ENCODE measurements at places on chromosomes 7 and 10.

- no peak for DNase-seq
These were observed 26.4 kb downstream of the AP5Z1 start for GRCh38 chr7:4801839-4802231.

DNA sequence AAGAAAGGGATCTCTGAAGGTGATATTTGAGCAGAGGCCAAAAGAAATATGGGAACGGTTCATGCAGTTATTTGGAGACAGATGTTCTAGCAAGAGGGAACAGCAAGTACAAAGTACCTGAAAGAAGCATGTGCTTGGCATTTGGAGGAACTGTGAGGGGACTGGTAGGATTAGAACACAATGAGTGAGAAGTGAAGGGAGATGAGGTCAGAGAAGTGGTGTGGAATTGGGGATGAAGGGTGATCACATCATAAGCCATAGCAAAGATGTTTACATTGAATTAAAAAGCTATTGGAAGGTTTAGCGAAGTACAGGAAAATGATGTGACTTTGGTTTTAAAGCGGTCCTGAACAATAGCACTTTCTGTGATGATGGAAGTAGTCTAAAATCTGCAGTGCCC is 402.4 kb upstream of the LRGUK start:
- DNase-seq = no peak

GRCh38 chr7:38373155-38373554 is 99.7 kb upstream of the TARP start:
- no peak for DNase-seq

GRCh38 chr7:47543714-47544113 is 38.2 kb downstream of the TNS3 start:
- no peak for DNase-seq

- DNase-seq = no peak
These were observed 60.2 kb downstream of the PRKAG2 start for GRCh38 chr7:151816562-151817314.

GRCh38 chr10:59229441-59229840 is 53.0 kb downstream of the PHYHIPL start:
- no peak for DNase-seq

DNA sequence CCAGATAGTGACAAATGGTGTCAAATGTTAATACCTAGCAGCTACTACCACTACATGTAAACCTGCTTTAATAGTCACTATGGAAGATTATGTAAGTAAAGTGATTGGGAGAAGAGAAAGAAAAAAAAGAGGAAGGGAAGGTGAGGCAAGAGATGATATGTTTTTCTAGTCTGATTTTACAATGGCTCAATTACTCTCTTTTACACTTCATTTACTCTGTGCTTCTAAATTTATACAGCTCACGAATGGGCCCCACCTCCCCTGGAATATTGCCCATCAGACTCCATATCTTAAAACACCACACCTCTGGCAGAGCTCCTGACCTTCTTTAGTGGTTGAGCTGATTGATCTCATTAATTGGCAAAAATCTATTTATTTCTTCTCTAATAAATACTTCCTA is 28.0 kb upstream of the IKZF1 start:
- peak; percentile 64 for DNase-seq

- DNase-seq = no peak
These were observed 81.7 kb downstream of the KMT2C start for GRCh38 chr7:152354061-152354460.

DNA sequence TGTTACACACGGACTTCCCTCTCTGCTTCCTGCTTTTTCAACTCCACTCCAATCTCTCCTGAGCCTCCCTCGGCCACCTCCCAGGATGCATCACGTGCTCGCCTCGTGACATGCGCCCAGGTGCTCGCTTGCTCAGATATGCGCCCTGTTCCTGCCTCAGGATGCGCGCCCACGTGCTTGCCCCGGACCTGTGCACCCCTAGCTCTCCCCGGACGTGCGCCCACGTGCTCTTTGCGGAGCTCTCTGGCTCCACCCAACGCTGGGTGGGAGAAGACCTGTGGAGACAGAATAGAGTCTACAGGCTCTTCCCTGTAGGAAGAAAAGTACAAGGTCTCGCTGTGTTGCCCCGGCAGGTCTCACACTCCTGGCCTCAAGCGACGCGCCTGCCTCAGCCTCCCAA is 23.1 kb downstream of the PARD3 start:
- no peak for DNase-seq

DNA sequence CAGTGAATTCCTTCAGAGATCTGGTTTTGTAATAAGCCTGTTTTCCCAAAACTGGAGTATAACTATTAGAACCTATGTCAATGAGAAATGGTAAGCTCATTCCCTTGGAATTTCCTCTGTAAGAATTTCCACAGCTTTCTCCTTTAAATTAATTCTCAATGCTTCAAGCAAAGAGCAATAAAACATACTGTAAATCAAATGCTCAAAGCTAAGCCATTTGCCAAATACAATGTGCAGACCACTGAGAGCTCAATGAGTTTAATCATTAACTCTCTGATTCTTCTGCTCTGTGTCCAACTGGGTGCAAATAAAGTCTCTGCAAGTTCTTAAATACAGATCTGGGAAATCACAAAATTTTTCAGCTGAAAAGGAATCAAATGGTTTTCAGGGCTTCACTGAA is 227.6 kb upstream of the IMMP2L start:
- DNase-seq = no peak

DNA sequence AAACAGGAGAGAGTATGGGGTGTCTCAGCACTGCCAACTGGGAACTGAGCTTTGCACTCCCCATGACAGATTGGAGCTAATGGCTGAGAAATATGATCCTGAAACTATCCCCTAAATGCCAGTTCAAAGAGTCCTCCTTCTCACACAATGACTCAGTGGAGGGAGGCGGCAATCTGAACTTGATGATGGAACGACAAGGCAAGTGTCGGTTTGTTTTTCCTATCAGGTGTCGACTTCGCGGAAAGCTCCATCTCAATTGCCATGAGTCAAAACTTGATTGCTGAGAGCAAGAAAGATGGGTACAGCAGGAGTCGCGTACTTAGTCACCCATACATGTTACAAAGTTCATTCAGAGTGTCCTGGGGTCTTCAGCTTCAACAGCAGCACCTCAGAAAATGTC is 52.5 kb downstream of the NPY start:
- no peak for DNase-seq

- DNase-seq = no peak
These were observed 22.8 kb downstream of the MAD1L1 start for GRCh38 chr7:2209961-2210323.

DNA sequence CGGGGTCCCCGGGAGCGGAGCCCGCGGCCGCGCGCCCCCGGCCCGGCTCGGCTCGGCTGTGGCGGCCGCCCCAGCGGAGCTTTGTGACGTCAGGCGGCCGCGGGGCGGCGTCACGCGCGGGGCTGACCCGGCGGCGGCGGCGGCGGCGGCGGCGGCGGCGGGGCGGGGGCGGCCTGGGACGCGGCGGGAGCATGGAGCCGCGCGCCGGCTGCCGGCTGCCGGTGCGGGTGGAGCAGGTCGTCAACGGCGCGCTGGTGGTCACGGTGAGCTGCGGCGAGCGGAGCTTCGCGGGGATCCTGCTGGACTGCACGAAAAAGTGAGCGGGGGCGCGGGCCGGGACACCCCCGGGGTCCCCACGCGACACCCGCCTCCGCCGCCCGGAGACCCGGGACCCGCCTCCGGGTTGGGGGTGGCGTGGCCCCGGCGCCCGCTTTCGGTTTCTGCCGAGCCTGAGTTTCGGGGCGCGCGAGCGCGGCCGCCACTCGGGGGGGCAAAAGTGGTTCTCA is at the start of gene PWWP2B:
Gene PWWP2B, plus strand, starts transcription at position 165 of the 506 bp plus-strand sequence. Its CDS starts 27 bp downstream, at position 192.
- DNase-seq = no peak

DNA sequence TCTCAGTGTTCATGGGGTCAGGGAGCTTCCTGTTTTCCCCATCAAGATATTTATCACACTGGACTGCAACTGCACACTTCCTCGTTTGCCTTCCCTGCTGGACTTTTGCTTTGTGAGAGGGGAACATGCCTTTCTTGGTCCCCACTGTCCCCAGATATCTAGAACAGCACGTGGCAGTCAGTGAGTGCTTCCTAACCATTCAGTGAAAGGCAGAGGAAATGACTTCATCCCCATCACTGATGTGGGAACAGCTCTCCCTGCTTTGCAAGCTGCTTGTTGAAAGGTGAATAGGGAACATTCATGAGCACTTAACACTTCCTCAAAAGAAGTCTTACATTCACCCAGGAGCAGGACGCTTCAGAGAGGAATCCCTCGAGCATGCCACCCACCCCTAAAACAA is 135.4 kb downstream of the MYOF start:
- DNase-seq = no peak

GRCh38 chr10:8056378-8056777 is 1.9 kb downstream of the GATA3 start:
- DNase-seq = no peak

- no peak for DNase-seq
These were observed 16.3 kb downstream of the WASL start for GRCh38 chr7:123732413-123733091.

GRCh38 chr7:50335795-50336754 is 31.6 kb downstream of the IKZF1 start:
- peak; percentile 54 for DNase-seq

- DNase-seq = no peak
These were observed 219.1 kb upstream of the KLF6 start for GRCh38 chr10:4004144-4004543.

- DNase-seq = no peak
These were observed 350.9 kb downstream of the RNLS start for GRCh38 chr10:88232029-88232895.

DNA sequence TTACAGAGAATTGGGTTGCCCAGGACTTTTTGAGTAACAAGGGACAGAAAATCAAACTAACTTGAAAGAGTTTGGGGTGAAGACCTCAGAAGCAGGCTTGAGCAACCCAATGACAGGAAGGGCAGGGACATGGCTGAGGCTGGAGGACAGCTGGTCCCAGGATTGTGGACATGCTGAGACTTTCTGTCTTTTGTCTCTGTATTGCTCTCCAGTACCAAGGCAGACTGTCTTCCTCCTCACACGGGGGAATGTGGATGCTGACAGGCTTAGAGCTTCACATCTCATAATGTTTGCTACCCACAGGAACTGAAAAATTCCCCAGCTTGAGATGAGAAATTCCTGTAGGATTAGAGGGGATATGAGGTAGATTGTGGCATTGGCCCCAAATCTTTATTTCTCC is 229.6 kb downstream of the PHF14 start:
- no peak for DNase-seq

- DNase-seq = no peak
These were observed 342.3 kb upstream of the BMPER start for GRCh38 chr7:33562996-33563395.

DNA sequence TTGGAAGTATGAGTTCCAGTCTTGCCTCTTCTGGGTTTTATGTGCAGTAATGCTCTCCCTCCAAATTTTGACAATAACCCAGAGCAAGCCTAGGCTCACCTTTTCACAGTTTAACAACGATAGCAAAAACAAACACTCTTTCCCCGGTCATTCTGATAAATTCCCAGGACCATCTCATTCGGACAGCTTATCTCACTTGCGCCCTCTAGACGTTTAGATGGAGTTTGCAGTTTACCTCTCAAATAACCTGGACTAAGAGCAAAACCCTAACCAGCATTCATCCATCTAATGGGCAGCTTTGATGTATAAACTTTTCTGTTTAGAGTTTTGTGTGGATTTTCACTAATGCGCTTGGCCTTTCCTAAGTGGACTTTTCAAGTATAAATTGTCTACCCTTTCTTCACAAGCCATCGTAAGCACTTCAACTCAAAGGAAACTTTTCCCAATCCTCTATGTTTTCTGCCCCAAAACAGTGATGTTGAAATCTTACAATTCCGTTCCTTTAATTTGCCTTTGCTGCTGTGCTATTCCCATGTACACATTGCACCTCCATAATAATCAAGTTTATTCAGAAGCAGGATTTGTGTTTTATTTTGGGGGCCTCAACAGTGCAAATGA is 114.9 kb downstream of the HDAC9 start:
- no peak for DNase-seq

- no peak for DNase-seq
These were observed 239.1 kb downstream of the PHF14 start for GRCh38 chr7:11212816-11213215.

DNA sequence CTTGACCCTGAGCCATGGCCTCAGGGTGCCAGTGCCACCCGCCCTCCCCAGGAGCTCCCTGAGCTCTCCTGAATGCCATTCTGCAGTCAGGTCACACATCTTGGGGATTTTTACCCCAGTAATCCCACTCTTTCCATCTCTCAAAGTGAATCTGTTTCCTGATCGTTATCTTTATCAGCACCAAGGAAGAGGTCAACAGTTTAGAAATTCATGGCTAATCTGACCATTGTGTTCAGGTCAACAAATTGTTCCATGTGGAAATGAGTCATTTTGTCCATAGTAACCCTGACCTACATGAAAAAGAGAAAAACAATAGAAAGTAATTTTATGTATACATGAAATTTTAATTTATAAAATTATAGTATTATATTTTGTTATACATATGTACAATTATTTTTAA is 28.8 kb upstream of the ZNF488 start:
- no peak for DNase-seq

- DNase-seq = no peak
These were observed 89.0 kb downstream of the PHTF2 start for GRCh38 chr7:77887567-77887966.

DNA sequence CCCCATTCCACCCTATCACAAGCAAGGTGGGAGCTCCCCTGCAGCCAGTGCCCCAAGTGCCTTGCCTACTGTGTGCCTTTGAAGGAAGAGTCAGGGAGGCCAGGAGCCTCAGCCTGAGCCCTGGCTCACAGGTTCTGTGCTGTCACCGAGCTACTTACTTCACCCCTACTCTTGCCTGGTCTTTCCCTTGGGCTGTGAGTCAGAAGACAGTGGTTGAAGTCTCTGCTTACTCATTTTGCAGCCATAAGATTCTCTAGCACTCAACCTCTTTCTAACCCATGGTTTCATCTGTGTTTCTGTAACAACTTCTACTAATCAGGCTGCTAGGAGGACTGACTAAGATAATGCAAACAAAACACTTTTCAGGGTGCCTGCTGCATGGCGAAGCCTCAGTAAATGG is 114.5 kb downstream of the PLCE1 start:
- no peak for DNase-seq

GRCh38 chr10:27020243-27020642 is 80.1 kb downstream of the ANKRD26 start:
- DNase-seq = no peak

- no peak for DNase-seq
These were observed 41.3 kb downstream of the ZNF438 start for GRCh38 chr10:30990351-30990750.

GRCh38 chr10:22183771-22184461 is 33.9 kb downstream of the EBLN1 start:
- no peak for DNase-seq

- peak; percentile 80 for DNase-seq
These were observed 31.9 kb downstream of the ARL4A start for GRCh38 chr7:12719141-12719919.

GRCh38 chr10:70576803-70577517 is 25.6 kb downstream of the PRF1 start:
- DNase-seq = no peak

GRCh38 chr10:50582766-50583762 is 40.7 kb downstream of the SGMS1 start:
- peak; percentile 64 for DNase-seq
